Progenitor cell of endocrine pancreas (in vitro differentiated cells): ENCODE measurements at places on chromosomes 1 and 21. TPM values are rescaled to one million over a fixed set of nuclear protein-coding genes. Genes with fewer than 3 reads are reported as not detected.

DNA sequence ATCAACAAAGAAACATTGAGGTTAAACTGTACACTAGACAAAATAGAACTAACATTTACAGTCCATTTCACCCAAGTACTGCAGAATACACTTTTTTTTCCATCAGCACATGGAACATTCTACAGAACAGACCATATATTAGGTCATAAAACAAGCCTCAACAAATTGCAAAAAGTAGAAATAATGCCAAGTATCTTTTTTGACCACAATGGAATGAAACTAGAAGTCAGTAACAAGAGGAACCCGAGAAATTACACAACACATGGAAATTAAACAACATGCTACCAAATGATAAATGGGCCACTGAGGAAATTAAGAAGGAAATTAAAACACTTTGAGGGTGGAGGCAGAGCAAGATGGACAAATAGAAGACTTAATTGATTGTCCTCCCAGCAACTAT is 8.4 kb upstream of the C1orf185 start:
- no peak for DNase-seq
- no peak overlapping the region for H3K4me3 ChIP-seq
- no peaks in the 10 kb centered on the region for H3K36me3 ChIP-seq

- no peak overlapping the region for H3K27ac ChIP-seq
- H3K27me3 ChIP-seq, result no peaks in the 10 kb centered on the region
- no peaks in the 10 kb centered on the region for H3K36me3 ChIP-seq
- no peak overlapping the region for H3K4me3 ChIP-seq
- H3K4me1 ChIP-seq, result peaks cover 33% of the 10 kb centered on the region
Observed at GRCh38 chr1:109140392-109140791, 26.5 kb downstream of the ELAPOR1 start.

- DNase-seq, result no peak
- no peaks in the 10 kb centered on the region for H3K4me1 ChIP-seq
- H3K4me3 ChIP-seq, result no peak overlapping the region
- peaks cover 31% of the 10 kb centered on the region for H3K36me3 ChIP-seq
- peak overlapping the region; percentile 89 for H3K27ac ChIP-seq
Observed at GRCh38 chr1:213154056-213154685, 103.1 kb downstream of the RPS6KC1 start.

- H3K4me1 ChIP-seq, result no peaks in the 10 kb centered on the region
- H3K27ac ChIP-seq, result no peak overlapping the region
- H3K36me3 ChIP-seq, result peaks cover 3% of the 10 kb centered on the region
- H3K27me3 ChIP-seq, result no peaks in the 10 kb centered on the region
- DNase-seq, result no peak
Observed at GRCh38 chr1:161933592-161934588, 89.8 kb downstream of the OLFML2B start.

DNA sequence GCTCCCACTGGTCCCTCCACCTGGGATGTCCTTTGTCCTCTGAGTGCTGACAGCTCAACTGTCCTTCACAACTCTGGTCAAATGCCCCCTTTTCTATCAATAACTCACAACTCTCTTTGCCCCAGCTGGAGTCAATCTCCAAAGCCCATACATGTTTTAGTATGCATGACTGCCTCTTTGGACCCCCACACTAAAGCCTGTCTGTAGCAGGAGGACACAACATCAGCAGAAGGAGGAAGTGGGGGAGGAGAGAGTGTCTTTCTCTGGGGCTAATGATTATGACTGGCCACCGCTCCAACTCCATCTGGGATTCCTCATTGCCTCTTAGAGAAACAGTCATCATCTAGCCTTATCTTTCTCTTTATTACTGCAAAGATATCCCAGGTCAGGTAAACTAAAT is 186.6 kb upstream of the FGGY start:
- no peak for DNase-seq
- no peaks in the 10 kb centered on the region for H3K27me3 ChIP-seq
- H3K4me1 ChIP-seq, result peaks cover 10% of the 10 kb centered on the region
- no peaks in the 10 kb centered on the region for H3K36me3 ChIP-seq
- H3K4me3 ChIP-seq, result no peak overlapping the region

- H3K4me3 ChIP-seq, result no peak overlapping the region
- H3K36me3 ChIP-seq, result no peaks in the 10 kb centered on the region
- no peaks in the 10 kb centered on the region for H3K4me1 ChIP-seq
- peaks cover 10% of the 10 kb centered on the region for H3K27me3 ChIP-seq
- H3K27ac ChIP-seq, result no peak overlapping the region
- DNase-seq, result no peak
Observed at GRCh38 chr1:215963621-215964020, 396.5 kb downstream of the KCTD3 start.

- H3K27me3 ChIP-seq, result no peaks in the 10 kb centered on the region
- no peak overlapping the region for H3K4me3 ChIP-seq
- peaks cover 10% of the 10 kb centered on the region for H3K4me1 ChIP-seq
- H3K36me3 ChIP-seq, result peaks cover 12% of the 10 kb centered on the region
Observed at GRCh38 chr1:174013864-174014418, 8.2 kb downstream of the RC3H1 start.

DNA sequence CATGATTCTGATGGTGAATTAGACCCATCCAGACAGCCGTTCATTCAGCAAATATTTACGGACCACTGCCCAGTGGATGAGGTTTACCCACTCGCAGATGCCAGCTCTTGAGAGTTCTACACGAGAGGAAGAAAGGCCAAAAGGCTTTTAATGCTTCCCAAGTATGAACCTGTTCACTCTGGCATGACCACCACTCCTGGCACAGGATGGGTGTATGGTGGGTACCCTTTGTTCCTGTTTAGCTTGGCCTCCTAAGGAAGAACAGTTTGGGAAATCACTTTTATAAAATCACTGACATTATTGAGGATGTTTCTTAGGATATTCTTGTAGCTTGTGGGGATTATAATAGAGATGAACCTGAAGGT is 67.2 kb downstream of the HMGB4 start:
- DNase-seq, result no peak
- no peak overlapping the region for H3K4me3 ChIP-seq
- no peak overlapping the region for H3K27ac ChIP-seq
- H3K4me1 ChIP-seq, result no peaks in the 10 kb centered on the region
- peaks cover 21% of the 10 kb centered on the region for H3K27me3 ChIP-seq

GRCh38 chr1:109923131-109923945 is 12.7 kb downstream of the CSF1 start:
- no peaks in the 10 kb centered on the region for H3K4me1 ChIP-seq
- H3K27me3 ChIP-seq, result no peaks in the 10 kb centered on the region
- peak overlapping the region; percentile 84 for H3K27ac ChIP-seq
- H3K4me3 ChIP-seq, result no peak overlapping the region

DNA sequence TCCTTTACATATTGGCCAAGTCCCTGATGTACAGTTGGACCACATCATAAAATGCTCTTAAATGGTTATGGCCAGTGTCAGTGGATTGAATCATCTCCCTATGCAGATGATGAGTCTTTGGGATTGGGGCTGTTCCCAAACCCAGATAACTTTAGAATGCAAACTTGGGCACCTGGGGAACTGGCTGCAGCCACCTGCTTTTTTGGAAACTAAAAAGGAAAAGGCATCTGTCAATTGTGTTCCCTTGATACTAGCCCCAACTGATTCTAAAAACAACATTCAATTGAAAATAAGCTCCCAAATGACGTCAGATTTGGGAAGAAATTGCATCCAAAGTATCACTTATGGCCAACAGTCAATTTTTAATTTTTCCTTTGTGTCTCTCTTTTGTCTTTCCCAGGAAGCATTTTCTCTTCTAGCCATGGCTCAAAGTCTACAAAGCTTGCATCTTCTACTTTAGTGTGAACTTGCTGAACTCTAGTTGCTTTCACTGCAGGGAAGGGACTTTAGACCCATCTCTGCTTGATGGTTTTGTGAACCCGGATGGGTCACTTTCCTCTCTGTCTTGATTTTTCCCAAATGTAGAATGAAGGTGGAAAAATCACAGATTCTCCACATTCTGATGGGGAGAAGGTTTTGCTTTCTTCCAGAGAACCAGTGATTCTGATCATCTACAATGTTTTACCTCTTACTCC is 402.3 kb upstream of the USP24 start:
- H3K36me3 ChIP-seq, result no peaks in the 10 kb centered on the region
- H3K4me3 ChIP-seq, result no peak overlapping the region
- DNase-seq, result no peak
- H3K4me1 ChIP-seq, result peaks cover 3% of the 10 kb centered on the region

- peaks cover 3% of the 10 kb centered on the region for H3K36me3 ChIP-seq
- peaks cover 12% of the 10 kb centered on the region for H3K4me1 ChIP-seq
- H3K27ac ChIP-seq, result no peak overlapping the region
- no peak for DNase-seq
- no peak overlapping the region for H3K4me3 ChIP-seq
- H3K27me3 ChIP-seq, result no peaks in the 10 kb centered on the region
Observed at GRCh38 chr1:207808911-207809555, 57.2 kb downstream of the CD46 start.

DNA sequence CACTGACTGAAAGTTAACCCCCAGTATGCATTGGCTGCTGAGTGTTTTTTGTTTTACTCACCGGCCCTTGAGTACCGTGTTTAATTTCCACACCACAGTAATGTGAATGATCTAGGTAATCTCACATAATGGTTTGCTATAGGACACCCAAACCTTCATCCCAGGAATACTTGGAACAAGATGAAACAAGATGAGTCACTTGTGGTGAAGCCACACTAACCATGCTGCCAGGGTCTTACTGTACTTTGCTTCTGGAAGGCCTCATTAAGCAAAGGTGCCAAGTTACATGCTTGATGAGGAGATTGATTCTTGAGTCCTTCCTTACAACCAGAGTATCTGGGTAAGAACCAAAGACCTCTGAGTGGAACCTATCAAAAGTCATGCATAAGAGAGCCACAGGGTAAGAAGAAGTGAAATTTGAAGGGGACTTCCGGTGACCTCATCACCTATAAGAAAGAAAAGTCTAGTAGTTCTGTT is 163.3 kb downstream of the NRIP1 start:
- DNase-seq, result no peak
- H3K4me3 ChIP-seq, result no peak overlapping the region
- H3K36me3 ChIP-seq, result no peaks in the 10 kb centered on the region

DNA sequence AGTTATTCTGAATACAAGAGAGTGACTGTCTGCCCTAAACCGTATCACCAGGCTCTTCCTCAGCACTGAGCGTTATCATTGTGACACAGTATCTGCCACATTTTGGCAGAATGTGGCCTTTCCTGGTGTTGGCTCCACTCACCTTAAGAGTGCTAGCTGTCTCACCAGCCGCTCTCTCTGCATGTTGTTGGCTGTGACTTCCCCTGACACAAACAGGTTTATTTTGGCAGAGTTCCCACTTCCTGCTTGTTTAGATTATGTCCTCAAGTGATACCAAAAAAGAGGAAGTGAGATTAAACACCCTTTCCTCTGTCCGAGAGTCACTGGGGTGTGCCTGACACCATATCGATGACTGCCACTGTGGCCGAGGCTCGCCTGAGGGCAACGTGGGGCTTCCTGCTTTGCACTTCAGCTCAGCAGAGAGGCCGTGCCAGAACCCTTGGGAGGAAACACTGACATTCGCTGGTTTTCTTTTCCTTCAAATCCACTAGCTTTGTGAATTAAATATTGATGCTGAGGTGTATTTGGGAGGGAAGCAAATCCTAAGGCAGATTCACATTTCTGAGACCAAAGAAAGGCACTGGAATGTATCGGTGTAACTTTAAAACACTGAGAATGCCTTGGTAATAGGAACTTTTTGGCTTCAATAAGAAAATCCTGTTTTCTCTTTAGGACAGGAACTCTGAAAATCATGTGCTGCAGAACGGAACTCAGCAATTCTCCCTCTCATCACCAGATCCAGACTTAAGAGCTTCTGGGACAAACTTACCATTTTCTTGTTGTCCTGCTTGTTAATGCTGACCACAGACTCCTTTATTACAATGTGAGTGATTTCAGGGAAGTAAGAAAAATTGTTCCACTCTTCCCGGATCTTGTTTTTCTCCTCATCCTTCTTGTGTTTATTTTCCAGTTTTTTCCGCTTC is 102.1 kb downstream of the JAK1 start:
- H3K4me3 ChIP-seq, result no peak overlapping the region
- H3K4me1 ChIP-seq, result no peaks in the 10 kb centered on the region
- peaks cover 23% of the 10 kb centered on the region for H3K36me3 ChIP-seq
- no peak for DNase-seq
- no peaks in the 10 kb centered on the region for H3K27me3 ChIP-seq
- H3K27ac ChIP-seq, result no peak overlapping the region

DNA sequence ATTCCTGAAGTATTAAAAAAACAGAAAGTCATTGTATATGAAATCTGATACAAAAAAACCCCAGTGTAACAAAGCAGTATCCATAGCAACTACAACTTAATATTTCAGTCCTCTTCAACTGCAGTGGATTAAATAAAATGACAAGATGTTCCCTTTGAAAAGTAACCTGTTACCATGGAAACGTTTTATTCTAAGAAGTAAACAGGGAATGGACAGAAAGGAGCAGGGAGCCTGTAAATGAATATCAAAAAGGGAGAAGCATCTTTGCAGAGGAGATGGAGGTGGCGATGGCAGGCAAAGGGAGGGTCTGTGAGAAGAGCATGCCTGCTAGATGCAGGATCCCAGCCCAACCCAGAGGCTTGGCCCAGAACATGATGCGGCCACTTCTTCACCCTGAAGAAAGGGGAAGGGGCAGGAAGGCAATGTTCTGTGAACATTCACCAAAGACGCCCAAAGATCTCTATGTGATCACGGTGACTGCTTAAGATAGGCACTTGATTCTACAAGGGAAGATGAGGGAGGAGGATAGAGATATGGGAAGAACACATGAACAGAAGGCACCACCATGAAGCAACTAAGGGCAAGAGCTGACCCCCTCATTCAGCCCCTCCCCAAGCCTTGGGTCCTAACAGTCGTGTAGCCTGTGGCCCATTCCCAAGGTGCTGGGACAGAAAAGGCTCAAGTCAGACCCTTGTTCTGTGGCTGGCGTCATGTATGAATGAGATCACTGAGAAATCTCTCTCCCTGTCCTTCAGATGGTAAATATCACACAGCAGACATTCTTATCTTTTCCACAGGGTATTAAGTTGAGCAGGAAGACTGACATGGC is 200.0 kb downstream of the SLC45A1 start:
- H3K4me1 ChIP-seq, result peaks cover 32% of the 10 kb centered on the region
- H3K27me3 ChIP-seq, result no peaks in the 10 kb centered on the region
- no peak for DNase-seq
- H3K27ac ChIP-seq, result peak overlapping the region; percentile 77
- H3K4me3 ChIP-seq, result no peak overlapping the region

DNA sequence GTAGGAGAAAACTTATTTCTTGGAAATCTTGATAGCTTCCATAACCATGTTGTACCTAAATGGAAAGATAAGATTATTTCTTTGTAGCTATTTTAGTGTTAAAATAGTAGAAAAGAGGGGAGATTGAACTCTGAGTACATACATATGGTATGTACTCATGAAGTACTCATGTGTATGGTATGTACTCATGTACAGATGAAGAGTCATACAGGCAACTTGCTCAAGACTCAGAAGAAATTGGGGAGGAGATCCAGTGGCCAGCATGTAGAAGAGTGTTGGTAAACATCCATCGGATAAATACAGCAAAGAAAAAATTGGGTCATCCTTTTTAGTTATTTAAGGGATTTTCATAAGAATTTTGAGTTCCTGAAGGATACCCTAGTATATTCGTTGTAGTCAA is 29.0 kb downstream of the MDM4 start:
- H3K27ac ChIP-seq, result no peak overlapping the region
- no peaks in the 10 kb centered on the region for H3K27me3 ChIP-seq
- peaks cover 43% of the 10 kb centered on the region for H3K36me3 ChIP-seq
- no peak for DNase-seq

Gene IFI44
- total RNA-seq, result not detected in 2 replicates

Gene KCNK1
- 9.4 and 9.7 TPM in 2 replicates for total RNA-seq

Gene PKNOX1
- 27.7 and 30.1 TPM in 2 replicates for total RNA-seq

Gene PRAMEF18
- total RNA-seq, result not detected in 2 replicates

Gene KCNA2
- 0.05 TPM in 1 of 2 replicates, not detected in the other for total RNA-seq

Gene LIN28A
- 80.2 and 87.8 TPM in 2 replicates for total RNA-seq

Gene OR2L5
- total RNA-seq, result not detected in 2 replicates
